ENCODE measurements at places on chromosomes 4 and X.

DNA sequence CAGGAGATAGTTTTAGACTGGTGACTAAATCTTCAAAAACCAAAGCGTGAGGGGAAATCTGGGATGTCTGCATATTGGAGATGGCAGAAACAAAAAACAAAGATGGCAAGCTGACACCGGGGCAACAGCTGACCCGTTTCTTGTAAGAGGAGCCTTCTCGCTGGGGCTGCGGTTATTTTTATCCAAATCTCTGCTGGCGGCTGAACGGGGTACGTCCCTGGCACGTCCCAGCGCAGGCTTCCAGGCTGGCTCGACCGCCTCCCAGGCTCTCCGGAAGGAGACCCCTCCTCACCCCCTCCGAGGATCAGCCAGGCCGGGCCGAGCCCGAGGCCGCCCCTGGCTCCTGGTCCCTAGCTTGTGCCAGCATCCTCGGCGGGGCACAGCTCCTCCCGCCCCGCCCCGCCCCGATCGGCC is 403 bp downstream of the SGCB start:
- peak; percentile 39 for DNase-seq

GRCh38 chrX:145405012-145405411 is 157.7 kb downstream of the SPANXN1 start:
- DNase-seq = no peak

DNA sequence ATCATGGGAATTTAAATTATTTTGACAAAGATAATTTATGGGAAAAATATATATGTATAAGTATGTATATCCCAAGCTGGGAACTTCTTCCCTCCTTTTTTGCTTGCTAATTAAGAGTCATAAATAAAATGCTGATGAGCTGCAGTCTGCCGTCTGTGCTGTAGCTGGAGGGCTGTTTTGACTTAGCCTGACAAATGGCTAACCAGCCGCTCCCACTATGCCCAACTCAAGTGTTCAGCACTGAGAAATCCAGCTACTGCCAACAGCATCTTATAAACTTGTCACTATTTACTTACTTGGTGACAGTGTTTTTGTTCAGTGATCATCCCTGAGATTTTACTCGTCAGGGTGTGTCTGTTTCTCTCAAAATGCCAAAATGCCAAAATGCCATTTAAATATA is 171.2 kb upstream of the PGRMC2 start:
- no peak for DNase-seq

DNA sequence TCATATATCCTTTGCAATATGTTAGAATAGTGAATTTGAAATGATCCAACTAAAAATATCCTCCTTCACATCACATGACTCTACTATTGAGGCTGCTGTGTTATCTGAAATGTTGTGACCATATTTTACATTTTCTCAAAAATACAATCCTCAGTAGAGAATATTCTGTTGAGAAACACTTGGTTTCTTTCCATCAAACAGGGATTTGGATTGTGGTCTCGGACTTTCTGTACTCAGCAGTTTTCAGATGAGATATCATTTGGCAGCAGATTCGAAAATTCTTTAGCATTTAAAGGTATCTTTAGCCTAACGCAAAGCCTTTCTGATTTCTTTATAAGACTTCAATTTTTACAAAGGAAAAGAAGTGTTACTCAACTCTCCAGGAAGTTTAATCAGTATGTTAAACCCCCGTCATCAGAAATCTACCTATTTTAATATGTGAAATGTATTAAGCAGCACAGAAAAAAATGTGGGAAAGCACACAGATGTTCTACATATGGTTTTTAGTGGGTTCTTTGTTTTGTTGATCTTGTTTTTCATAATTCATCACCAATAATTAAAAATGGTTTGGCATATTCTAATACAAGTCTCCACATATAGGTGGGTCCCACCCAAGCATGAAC is 55.4 kb upstream of the ANXA3 start:
- DNase-seq = no peak

GRCh38 chr4:1785592-1785991 is 7.5 kb upstream of the FGFR3 start:
- no peak for DNase-seq

All from NCI-H2171 treated with DMSO at 0.1 percent for 48 hours (cell line).